ENCODE measurements at places on chromosomes 7 and 10.

- no peak for DNase-seq
Measured at GRCh38 chr10:53162856-53163255, 390.3 kb upstream of the MBL2 start.

DNA sequence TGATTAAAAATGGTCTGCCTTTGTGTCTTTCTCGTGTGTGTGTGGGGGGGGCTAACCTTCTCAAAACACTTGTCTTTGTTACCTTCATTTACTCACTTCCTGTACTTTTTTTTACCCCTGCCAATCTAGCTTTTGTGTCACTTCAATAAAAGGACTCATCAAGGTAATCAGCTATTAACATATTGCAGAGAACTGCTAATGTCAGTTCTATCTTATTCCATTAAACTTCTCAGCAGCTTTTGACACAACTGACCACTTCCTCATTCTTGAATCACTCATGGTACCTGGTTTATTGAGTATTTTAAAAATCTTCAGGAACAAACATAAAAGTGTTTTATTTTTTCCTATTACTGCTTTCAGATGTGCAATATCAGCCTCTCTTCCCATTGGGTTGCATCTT, 59.8 kb downstream of the SLC25A40 start:
- DNase-seq, result no peak

GRCh38 chr7:11474902-11475585, 357.0 kb downstream of the THSD7A start:
- DNase-seq, result no peak

- DNase-seq, result peak; percentile 29
Measured at GRCh38 chr7:41503438-41503837, 199.5 kb downstream of the INHBA start.

DNA sequence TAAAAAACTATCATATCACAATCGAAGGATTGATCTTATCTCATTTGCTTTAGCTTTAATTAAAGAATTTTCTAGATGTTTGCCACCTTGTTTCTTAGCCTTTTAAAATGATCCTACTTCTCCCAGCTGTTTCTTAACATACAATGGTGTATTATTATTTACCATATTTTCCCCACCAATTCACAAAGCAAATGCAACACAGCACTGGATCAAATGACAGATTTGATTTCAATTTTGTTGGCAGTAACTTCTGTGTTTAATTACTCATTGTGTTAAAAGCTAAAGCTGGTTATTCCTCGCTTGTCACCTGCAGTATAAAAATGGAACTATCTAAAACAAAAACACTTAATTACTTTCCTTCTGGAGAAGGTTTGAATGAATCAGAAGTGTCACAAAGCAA, 19.6 kb downstream of the SVIL start:
- DNase-seq, result no peak

- DNase-seq, result no peak
Measured at GRCh38 chr7:132723506-132724081, 147.3 kb upstream of the PLXNA4 start.
